ENCODE measurements at places on chromosomes 7 and 10. TPM values are rescaled to one million over a fixed set of nuclear protein-coding genes. Genes with fewer than 3 reads are reported as not detected.

The KIF5B gene
- 15.7 TPM for polyA plus RNA-seq

The LRRC18 gene
- polyA plus RNA-seq, result not detected

The C10orf53 gene
- polyA plus RNA-seq, result not detected

The SH2D4B gene
- not detected for polyA plus RNA-seq

The ST8SIA6 gene
- polyA plus RNA-seq, result not detected

The UPK3BL1 gene
- polyA plus RNA-seq, result 20.6 TPM

The SORBS1 gene
- polyA plus RNA-seq, result 0.36 TPM

Measured in SK-N-SH (cell line).